ENCODE measurements at places on chromosomes 5 and 9.

DNA sequence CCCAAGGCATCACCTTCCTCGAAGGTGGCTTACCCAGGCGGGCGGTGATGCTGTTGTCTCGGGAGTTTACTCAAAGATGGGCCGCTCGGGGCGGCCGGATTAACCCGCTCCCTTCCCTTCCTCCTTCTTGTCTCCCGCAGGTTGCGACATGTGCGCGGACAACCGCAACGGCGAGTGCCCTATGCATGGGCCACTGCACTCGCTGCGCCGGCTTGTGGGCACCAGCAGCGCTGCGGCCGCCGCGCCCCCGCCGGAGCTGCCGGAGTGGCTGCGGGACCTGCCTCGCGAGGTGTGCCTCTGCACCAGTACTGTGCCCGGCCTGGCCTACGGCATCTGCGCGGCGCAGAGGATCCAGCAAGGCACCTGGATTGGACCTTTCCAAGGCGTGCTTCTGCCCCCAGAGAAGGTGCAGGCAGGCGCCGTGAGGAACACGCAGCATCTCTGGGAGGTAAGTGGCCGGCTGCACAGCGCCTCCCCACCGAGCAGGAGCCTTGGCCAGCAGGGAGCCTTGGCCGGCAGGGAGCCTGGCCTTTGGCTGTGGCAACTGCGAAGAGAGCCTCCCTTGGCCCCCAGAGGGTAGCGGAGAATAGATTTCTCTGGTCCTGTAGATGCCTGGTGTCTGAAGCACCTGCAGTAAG is 10.6 kb downstream of the PRDM6 start:
- no peak for DNase-seq

DNA sequence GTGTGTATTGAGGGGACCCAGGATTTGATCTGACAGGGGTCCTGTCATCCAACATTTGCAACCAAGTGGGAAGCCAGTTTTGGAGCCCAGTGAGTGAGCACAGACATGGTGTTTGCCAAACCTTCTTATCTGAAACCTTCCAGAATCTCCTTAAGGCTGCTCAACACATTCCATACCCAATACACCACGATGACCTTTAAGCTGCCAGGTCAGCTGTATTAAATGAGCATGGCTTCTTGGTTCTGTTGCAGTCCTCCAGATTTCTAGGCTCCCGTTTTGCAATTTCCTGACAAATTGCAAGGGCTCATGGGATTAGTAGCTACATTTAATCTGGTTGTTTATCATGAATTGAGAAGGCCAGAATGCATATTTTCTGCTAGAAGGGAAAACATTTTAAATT is 124.2 kb upstream of the ATP10B start:
- DNase-seq: no peak

- DNase-seq: no peak
These were observed 122.7 kb downstream of the ARL15 start for GRCh38 chr5:54187694-54188093.

DNA sequence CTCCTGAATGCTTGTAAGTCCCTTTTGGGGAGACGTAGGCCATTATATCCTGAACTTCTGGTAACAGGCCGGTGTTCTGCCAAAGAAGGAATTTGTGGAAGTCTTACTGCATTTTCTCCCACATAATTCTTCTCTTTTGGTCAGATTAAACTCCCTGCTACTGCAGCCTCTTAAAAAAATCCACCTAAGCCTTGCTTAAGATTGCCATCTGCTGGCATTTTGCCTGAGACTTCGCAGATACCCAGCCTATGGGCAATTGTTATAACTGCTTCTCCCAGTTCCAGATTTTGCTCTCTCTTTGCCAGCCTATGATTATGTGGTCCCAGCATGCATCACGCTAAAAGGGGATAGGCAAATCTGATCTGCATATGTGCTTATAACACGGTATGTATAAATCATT is 391.6 kb upstream of the CHD1 start:
- no peak for DNase-seq

GRCh38 chr9:93974151-93974550 is 19.0 kb upstream of the BARX1 start:
- DNase-seq: no peak

DNA sequence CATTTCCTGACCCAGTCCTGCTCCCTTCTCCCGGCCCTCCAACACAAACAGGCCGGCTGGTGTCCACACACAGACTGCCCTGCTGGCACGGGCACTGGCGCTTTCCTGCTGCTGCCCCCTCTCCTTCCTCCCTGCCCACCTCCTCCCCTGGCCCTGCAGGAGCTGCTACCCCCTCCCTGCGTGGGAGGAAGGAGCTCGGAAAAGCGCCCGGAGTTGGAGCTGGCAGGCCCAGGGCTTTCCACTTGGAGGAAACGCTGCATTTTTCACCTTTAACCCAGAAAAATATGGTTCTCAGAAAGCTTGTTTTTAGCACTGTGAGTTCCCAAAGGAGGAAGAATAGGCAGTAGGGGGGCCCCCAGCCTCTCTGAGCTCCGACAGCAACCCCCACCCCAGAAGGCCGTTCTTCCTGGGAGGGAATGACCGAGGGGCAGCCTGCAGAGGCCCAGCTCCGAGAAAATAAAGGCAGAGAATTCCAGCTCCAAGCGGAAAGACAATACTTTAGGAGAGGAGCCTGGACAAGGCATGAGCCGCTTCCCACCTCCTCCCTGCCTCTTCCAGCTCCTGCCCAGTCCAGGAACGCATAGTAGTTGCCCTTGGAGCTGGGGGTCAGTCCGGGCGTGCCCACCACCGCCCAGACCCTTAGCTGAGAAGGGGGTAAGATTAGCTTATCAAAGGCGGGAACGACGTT is 88.9 kb downstream of the LIFR start:
- peak; percentile 64 for DNase-seq

DNA sequence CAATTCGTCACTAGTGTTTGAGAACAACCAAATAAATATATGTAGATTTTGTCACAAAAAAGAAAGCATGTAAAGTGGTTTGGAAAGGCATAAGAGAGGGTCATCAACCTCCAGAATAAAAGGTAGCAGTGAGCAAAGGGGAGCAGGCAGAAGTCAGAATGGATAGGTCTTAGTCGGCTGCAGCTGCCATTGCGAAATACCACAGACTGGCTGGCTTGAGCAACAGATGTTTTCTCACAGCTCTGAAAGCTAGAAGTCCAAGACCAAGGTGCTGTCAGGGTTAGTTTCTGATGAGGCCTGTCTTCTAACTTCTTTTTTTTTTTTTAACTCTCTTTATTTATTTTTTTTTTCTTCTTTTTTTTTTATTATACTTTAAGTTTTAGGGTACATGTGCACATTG is 208.1 kb upstream of the PIK3R1 start:
- DNase-seq: no peak

DNA sequence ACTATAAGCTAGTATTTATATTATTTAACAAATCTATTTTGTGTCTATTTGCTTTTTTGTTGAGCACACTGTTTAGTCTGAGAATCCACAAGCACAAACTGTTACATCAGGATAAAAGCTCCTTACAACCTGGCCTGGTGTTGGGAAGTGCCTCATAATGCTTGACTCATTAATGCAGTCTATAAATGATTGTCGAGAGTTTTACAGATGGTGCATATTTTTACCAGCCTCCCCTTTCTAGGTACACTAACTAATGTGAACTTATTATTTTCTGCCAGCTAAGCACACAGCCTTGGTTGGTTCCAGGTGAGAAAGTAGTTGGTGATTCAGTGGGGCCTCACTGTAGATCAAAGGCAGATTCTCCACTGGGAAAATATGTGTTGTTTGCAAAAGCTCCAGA is 151.0 kb upstream of the ADAMTS16 start:
- DNase-seq: no peak

GRCh38 chr5:54180630-54181031 is 129.7 kb downstream of the ARL15 start:
- no peak for DNase-seq

DNA sequence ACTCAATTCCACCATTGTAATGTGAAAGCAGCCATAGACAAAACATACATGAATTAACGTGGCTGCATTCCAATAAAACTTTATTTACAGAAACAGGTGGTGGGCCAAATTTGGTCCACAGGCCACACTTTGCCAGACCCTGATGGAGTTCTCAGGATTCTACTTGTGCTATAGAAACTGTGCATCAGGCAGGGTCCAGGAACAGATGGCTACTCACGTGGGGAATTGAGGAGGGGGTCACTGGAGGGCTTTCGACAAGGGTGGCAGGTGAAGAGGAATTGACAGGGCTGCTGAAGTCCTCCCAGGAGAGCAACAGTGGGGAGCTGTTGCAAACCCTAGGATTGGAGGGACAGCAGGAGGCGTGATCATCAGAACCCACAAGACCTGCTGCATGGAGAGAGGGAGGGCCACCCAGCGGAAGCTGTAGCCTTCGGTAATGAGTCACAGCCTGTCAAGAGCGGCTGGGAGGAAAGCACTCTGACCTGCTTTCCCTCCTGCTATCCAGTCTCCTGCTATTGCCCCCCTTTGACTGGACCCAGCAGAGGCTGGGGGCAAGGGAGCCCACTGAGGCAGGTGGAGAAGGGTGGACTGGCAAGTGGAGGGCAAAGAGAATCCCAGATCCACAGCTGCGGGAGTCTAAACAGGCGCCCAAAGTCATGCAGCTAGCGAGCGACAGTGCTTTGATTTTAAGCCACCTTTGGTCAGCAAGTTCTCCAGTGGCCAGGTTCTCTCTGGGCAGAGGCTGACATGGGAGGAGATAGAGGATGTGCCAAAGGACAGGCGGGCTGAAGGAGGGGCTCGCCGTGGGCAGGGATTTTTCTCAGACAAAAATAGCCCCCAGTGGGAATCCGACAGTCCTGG is 138.3 kb upstream of the SMIM23 start:
- DNase-seq: no peak

DNA sequence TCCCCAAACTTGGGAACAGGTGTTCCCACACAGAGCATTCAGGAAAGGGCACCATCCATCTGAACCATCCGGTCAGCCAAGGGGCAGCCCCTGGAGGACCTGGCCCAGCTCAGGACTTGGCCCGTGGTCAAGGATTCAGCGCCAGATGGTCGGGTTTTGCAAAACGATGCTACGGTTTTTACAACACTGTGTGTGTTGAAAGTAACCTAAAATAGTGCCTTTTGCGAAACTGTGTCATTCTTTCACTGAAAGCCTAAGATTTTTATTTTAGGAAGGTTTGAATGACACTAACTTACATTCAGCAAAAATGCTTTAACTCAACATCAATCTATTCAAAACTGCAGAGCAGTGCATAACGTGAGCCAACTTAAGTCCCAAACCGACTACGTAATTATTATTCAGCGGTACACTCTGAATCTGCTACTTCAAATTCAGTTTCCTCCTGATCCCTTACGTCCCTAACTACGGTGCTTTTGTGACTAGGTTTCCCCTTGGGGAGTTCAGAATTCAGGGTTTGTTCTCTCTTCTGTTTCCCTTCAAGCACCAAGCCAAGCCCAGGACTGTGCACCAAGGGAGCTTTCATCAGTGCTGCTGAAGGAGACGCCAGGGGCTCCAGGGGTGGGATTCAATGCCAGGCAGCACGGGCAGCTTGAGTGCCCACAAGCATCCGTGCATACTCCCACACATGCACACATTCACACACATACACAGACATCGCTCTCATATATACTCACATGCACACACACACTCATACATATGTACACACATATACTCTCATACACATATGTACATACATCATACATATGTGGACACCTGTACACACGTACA is 25.8 kb downstream of the LPCAT1 start:
- DNase-seq: no peak

DNA sequence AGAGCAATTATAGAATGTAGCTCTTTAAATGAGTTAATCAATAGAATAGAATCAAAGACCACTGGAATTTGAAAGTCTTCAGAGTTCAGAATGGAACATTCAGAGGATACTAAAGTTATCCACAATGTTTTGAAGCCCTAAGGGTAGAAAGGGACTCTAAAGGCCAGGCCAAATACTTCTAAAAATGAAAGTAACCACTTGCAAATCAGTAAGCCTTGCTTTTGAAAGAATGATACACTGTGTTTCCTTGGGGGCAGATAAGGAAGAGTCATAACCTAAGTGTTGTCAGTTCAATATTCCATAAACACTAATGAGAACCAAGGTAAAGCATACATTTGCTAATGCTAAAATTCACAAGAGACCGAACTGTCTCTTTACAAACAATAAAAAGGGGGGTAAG is 813.5 kb downstream of the PTPRD start:
- DNase-seq: no peak

DNA sequence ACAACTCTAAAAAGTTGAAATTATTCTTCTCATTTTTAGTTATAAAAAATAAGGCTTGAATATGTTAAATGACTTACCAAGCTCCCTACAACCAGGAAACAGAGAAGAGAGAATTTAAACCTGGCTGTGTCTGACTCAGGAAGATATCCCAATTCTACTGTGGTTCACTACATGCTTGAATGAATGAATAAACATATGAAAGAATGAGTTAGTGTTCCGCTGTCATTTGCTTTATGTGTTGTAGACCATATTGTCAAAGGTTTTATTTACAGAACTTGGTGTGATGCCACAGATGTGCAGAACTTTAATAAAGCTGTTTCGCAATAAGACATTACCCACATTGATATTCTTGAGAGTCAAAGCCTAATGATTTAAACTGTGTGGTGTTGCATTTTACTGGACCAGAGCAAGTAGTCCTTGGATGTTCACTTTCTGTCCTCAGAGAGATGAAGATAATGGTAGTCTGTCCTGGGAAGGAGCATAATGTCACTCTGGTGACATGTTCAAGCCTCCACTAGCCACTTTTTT is 313.2 kb downstream of the TRIM32 start:
- DNase-seq: no peak

DNA sequence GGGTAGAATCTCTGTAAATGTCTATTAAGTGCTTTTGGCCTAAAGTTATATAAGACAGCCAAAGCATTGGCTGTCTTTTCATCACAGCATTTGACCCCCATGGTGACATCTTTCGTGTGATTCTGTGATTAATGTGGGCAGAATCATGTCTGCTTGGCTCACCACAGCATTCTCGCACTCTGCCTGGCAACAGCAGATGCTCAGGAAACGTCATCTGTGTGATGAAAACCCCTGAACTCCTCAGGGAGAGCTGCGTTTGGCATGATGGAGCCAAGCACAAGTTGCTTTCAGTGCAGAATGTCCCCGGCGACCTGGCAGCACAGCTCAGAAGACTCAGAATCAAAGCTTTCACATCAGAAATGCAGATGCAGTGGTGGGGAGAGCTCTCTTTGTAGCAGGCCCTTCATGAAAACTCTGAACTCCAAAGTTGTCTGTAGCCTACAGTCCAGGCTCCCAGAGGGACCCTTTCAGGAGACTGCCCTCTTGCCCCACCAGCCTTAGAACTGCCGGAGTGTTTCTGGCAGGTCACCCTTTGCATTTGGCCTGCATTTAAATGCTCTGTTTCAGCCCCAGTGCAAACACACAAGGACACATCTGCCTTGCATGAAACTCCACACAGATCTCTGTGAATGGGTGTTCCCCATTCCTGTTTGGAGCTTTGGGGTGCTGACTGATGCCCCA is 155.6 kb upstream of the PANK3 start:
- peak; percentile 53 for DNase-seq

GRCh38 chr9:16131264-16131663 is 578.4 kb downstream of the CCDC171 start:
- no peak for DNase-seq

Measured in thoracic aorta (tissue), 2 donors.